ENCODE measurements at places on chromosomes 4 and X.

GRCh38 chr4:159498446-159499115 lies 395.7 kb downstream of the RAPGEF2 start:
- no peak for DNase-seq

DNA sequence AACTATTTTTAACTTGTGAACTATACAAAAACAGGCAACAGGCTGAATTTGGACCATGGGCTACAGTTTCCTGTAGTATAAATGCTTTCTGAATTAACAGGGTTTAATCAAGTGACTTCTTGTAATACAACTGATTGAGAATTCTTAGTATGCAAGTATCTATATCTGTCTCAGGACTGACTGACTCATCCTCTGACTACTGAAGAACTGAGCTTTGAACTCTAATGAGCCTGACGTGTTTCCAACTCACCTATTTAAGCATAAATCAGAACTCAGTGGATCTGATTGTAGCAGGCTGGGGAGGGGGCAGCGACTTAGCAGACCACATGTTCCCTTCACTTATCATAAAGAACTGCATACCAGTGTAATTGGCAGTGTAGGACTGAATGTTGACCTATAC lies 7.8 kb downstream of the SPATA4 start:
- no peak for DNase-seq

- DNase-seq: no peak
Observed at GRCh38 chrX:70013466-70014381, 36.0 kb downstream of the AWAT2 start.

DNA sequence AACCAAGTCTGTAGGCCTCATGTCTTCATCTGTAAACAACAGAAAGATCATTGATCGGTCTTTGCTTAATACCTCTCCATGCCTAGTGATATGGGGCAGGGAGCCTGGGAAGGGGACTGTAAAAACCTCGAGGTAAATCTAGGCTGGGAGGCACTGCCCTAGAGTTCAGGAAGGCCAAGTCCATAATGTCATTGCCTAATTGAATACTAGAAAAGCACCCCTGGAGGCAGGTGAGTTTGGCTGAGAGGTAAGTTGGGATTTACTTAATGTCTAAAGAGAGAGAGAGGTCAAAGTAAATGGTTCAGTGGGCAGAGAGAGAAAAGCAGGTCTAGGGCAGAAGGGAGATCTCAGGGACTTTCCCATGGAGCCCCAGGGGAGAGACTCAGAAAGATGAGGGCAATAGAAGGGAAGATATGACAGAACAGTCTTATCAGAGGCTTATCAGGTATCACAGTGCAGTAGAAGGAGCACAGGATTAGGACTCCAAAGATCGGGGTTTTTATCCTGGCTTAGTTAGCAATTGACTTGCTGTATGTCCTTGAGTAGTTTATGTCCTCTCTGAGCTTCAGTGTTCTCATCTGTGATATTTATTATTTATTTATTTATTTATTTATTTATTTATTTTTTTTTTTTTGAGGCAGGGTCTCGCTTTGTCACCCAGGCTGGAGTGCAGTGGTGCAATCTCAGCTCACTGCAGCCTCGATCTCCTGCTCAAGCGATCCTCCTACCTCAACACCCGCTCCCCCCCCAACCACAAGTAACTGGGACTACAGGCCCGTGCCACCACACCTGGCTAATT lies 85.2 kb downstream of the SLC16A2 start:
- DNase-seq: no peak

GRCh38 chr4:24801136-24801855 lies 5.9 kb downstream of the SOD3 start:
- DNase-seq: no peak

- DNase-seq: no peak
Observed at GRCh38 chr4:104073229-104073628, 353.4 kb upstream of the TACR3 start.

DNA sequence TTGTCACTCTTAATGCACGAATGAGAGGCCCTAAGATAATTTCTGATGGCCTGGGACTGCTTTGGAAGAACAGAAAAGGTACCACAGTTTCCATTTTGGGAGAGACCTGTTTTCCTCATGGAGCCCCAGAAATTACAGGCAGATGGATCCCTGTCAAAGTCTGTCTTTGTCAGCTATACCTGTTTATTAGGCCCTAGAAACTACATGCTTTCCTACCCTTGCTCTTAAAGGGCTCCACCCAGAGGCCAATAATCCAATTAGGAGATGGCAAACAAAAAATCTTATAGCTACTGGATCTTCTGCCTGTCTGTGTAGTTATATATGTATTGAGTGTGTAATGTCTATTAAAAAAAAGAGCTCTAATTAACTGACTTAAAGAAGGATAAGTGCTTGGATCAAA lies 141.3 kb downstream of the NR3C2 start:
- DNase-seq: no peak

- no peak for DNase-seq
Observed at GRCh38 chr4:161359491-161359890, 804.3 kb downstream of the FSTL5 start.

DNA sequence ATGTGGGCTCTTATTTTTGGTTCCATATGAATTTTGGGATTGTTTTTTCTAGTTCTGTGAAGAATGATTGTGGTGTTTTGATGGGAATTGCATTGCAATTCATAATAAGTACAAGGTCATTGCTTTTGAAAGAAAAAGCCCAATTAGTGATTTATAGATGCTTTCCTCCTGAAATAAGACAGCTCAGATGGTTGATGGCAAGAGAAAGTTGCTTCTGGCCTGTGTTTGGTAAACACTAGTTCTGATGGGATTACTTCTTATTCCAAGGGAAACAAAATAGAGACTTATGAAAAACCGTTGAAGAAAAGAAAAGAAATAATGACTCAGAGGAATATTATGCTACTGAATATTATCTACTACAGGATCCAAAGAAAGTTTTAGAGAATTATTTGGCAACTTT lies 144.9 kb downstream of the SPANXA1 start:
- no peak for DNase-seq

GRCh38 chrX:154602226-154602625 lies 16.9 kb downstream of the CTAG1B start:
- no peak for DNase-seq

DNA sequence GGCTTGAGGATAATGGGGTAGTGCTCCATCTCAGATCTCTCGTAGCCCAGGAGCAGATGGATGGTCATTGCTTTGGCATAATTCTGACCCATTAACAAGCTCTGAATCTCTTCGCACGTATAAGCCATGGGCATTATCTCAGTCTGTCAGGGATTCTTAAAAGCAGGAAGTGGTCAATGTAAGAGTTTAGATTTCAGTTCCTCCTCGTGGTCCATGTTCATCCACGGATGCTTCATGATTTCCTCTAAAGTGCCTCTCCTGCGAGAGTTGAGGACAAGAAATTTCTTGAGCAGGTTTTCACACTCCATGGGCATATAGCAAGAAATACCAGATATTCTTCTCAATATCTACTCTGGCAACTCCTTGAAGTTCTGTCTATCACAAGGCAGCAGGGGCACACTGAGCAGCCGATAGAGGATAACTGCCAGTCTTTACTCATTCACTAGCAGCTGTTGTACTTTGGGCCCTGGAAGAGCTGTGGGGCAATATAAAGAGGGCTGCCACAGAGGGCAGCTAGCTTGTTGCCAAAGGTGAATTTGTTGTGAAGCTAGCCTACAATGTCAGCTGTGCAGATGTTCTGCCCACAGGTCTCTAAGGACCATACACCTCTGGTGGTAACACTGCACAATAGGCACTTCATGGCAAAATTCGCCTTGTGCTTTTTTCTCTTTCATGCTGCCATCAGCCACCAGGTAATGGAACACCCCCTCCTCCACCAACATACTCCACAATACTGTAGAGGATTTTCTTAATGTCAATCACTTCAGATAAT lies 52.0 kb upstream of the WDR17 start:
- DNase-seq: no peak

GRCh38 chrX:48488034-48488433 lies 12.0 kb downstream of the FTSJ1 start:
- DNase-seq: no peak

DNA sequence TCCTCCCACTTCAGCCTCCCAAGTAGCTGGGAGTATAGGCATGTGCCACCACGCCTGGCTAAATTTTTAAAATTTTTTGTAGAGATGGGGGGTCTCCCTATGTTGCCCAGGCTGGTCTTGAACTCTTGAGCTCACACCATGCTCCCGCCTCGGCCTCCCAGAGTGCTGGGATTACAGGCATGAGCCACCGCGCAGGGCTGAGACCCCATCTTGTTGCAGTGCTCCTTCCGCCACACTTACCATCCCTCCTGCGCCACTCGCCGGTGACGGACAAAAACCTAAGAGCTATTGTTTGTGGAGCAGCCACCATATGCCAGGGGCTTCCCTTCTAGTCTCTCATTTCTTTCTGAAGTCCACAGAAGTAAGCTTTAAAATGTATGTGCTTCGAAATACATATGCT lies 34.5 kb downstream of the NSG1 start:
- no peak for DNase-seq

DNA sequence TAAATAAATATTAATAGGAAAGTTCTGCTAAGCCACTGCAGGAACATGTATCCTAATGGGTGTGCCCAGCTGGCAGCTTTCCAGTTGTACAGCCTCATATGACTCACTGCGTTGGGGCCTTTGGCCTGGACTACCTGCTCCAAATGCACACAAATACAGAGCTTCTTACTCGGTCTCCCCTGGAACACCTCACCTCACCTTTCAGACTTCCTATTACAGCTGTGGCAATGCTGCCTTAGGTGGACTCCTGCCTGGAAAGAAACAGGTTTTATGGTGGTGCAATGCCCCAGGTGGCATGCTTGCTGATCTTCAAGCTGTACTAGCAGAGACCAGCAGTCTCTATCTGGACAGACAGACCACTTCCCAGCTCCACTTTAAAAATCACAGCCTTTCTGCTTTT lies 85.7 kb upstream of the EXOC1L start:
- no peak for DNase-seq

DNA sequence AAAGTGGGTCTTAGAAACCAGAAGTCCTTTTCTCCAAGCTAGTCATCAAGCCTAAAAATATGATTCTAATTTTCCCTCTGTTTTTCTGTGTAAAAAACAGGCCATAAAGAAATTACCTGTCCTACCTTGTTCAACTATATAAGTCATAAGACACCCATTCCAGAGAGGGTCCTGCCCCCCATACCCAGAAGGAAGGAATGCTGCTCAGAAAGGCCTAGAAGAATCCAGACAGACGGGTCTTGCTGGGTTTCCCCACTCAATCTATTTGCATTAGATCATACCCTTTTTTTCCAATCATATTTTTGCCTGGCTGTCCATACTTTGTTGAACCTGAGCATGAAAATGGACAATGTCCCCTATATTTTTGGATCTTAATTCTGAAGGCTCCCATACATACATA lies 16.3 kb upstream of the XAGE2 start:
- DNase-seq: no peak

- DNase-seq: no peak
Observed at GRCh38 chr4:71338846-71339593, at the start of gene SLC4A4. TSS of gene SLC4A4 (plus strand) at chr4:71339020.

- no peak for DNase-seq
Observed at GRCh38 chrX:20461576-20461975, 194.9 kb upstream of the RPS6KA3 start.

DNA sequence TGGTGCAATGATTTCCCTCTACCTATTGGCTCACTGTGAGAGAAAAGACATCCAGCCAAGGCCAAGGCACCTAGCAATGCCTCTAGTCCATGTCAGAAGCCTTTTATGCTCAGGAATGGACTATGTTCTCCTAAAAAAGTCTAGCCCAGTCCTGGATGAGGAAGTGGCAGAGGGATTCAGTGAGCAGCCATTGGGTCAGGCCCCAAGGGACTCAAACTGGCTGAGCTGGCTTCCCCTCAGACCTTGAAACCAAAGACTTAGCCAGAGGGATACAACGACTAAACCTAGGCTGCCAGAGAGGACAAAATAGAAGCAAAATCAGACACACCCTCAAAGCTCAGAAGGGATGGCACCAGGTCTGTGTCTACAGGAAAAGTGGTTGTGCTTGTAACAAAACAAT lies 49.1 kb downstream of the ARHGEF9 start:
- no peak for DNase-seq

GRCh38 chrX:19811807-19812604 lies 75.4 kb downstream of the SH3KBP1 start:
- DNase-seq: no peak

DNA sequence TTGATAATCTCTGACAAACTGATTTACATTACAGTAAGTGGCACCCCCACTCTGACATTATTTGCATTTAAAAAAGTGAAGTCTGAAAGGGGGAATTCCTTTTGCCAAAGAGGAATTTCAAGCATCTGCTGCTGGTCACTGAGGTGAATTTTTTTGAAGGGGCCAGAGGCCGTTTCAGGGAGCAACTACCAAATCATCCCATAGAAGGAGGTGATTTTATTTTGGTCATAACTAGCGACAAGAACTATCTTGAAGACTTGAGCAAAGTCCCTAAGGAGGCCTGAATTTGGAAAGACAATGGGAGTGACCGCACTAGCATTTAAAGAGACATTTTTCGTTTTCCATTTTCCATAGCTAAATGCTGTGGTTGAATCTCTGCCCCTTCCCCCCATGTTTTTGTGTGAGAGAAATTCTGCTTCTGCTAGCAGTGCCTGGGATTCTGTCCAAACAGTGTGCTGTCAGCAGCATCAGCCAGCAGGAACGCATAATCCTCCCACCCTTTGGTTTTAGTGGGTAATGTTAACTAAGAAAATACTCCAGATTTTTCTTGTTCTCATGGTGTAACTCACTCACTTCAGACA lies 110.1 kb upstream of the MED14 start:
- DNase-seq: no peak

DNA sequence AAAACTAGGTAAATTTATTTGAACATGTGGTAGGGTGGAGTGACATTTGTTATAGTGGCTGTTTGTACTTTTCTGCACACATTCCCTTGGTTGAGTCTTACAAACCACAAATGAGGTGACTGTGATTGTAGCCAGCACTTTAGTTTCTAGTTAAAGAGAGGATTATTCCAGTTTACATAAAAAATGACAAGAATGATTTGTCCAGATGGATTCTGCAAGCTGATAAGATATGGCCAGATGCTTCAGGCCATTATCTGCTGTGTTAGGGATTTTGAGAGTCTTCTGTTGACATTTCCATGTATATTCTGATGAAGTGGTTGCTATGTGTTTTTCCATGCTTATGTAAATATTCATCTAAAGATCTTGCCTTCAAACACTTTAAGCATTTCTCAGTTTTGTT lies 31.0 kb upstream of the PDE5A start:
- no peak for DNase-seq

GRCh38 chrX:42973321-42973720 lies 195.4 kb upstream of the PPP1R2C start:
- DNase-seq: no peak

GRCh38 chr4:149264093-149264733 lies 551.4 kb downstream of the IQCM start:
- DNase-seq: no peak

GRCh38 chrX:120536061-120536460 lies 24.7 kb downstream of the CUL4B start:
- DNase-seq: no peak

DNA sequence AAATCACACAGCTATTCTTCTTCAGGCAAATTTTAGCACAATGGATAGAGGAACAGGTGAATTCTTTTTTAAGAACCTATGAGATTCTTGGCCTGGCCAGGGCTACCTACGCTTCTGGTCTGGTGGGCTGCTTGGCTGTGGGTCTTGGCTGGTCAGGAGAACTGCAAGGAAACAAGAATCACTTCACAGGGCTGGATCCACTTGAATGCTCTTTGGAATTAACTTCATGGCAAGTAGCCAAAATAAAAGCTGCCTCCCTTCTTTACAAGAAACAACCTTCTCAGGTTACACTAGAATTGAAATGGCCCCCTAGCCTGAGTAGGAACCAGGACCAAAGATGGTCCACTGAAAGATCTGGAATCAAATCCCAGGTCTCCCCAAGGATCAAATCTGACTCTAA lies 519.1 kb downstream of the IQCM start:
- no peak for DNase-seq
